SK-N-SH (cell line): ENCODE measurements at places on chromosomes 4 and X. TPM values are rescaled to one million over a fixed set of nuclear protein-coding genes. Genes with fewer than 3 reads are reported as not detected.

PASD1 gene
- 0.03 and 0.08 TPM in 2 replicates for polyA plus RNA-seq

MAGEB1 gene
- 0.02 TPM in 1 of 2 replicates, not detected in the other for polyA plus RNA-seq

GRCh38 chrX:30153881-30154260 is 61.5 kb upstream of the MAGEB2 start:
- no peak for DNase-seq

- no peak for DNase-seq
Measured at GRCh38 chr4:184102927-184103326, 114.7 kb downstream of the ENPP6 start.

DNA sequence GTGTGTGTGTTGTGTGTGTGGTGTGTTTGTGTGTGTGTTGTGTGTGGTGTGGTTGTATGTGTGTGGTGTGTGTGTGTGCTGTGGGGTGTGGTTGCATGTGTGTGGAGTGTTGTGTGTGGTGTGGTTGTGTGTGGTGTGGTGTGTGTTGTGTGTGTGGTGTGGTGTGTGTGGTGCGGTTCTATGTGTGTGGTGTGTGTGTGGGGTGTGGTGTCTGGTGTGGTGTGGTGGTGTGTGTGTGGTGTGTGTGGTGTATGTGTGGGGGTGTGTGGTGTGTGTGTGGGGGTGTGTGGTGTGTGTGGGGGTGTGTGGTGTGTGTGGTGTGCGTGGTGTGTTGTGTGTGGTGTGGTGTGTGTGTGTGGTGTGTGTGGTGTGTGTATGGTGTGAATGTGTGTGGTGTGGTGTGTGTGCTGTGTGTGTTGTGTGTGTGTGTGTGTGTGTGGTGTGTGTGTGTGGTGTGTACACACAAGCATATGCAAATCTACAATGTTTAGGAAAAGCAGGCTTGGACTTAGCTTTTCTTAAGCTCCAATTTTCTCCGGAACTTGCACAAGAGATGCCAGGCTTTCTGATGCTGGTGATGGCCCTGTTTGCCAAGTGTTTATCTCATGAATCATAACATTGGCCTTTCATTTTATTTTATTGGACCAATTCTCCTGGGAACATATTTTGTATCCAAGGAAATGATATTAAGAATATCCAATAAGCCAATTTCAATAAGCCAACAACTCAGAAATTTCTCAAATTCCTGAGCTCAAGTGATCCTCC is 148.7 kb downstream of the SPATA18 start:
- DNase-seq, result no peak
